ENCODE measurements at places on chromosomes 16 and 17. TPM values are rescaled to one million over a fixed set of nuclear protein-coding genes. Genes with fewer than 3 reads are reported as not detected.
A peak's percentile ranks its signal among the peaks of the same experiment; 100 is the strongest.

TPSD1 gene
- 0.31 TPM for total RNA-seq

ACAP1 gene
- total RNA-seq: 60.6 TPM

DNA sequence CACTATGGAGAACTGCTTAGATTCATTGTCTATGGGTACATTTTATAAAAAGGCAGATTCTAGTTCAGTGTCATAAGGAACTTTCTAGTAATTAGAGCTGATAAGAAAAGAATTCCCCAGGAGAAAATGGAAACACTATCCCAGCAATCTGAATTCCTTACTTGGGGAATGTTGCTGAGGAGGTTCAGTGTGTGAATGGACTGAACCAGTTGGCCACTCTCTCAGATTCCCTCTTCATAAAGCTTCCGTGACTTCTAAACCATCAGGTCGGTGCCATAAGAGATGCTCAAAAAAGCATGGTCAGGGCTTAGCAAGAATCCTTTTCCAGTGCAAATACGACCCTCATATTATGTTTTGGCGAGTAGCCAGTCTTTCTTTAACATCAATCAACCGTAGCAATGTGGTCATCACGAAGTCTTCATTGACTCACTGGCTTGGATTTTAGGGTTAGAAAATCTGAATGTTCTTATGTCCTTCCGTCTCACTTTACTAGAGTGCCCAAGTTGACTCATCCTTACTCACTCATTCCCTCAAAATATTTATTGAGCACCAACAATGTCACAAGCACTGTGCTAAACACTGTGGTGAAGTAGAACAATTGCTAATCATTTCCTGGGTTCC, 102.7 kb upstream of the HLF start:
- no peak for DNase-seq
- no peak overlapping the region for H3K27ac ChIP-seq
- H3K4me3 ChIP-seq: no peak overlapping the region
- H3K4me1 ChIP-seq: 0 out of 2 replicates have a peak, but pooled peaks cover 3% of the 10 kb centered on the region
- H3K27me3 ChIP-seq: no peaks in the 10 kb centered on the region

- H3K4me1 ChIP-seq: peaks cover 35% of the 10 kb centered on the region
- H3K27ac ChIP-seq: no peak within 1 kb of the TSS
- no peak for DNase-seq
- H3K27me3 ChIP-seq: peaks cover 9% of the 10 kb centered on the region
- H3K36me3 ChIP-seq: peaks cover 6% of the 10 kb centered on the region
Observed at GRCh38 chr17:17042384-17042736, at the start of gene MPRIP. MPRIP (plus strand) TSS chr17:17042457; CDS start chr17:17042849, 392 bp downstream.

DNA sequence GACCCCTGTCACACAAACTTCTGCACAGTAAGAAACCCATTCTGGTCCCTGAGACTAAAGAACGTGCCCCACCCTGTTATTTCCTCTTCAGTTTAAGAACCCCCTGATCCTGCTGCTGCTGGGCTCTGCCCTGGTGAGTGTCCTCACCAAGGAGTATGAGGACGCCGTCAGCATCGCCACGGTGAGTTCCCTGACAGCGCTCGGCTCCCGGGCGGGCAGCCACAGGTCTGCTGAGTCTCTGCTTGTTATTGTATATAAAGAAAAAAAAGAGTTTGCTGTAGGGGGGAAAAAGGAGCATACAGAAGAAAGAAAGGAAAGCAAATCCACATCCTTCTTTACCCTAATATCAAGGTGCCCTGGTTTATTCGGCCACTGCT, 40.0 kb downstream of the ATP2C2 start:
- no peak for DNase-seq
- H3K36me3 ChIP-seq: no peaks in the 10 kb centered on the region
- H3K27me3 ChIP-seq: no peaks in the 10 kb centered on the region
- H3K27ac ChIP-seq: no peak overlapping the region
- H3K4me3 ChIP-seq: no peak overlapping the region

ZNF423 gene
- total RNA-seq: 37.6 TPM

GRCh38 chr16:65229191-65229662, 107.4 kb upstream of the CDH11 start:
- no peak for DNase-seq
- H3K27me3 ChIP-seq: peaks cover 2% of the 10 kb centered on the region
- peaks cover 65% of the 10 kb centered on the region for H3K4me1 ChIP-seq
- H3K4me3 ChIP-seq: peak overlapping the region; percentile 97
